Suprapubic skin (tissue), 4 donors: ENCODE measurements at places on chromosomes 13 and 19.
A peak's percentile ranks its signal among the peaks of the same experiment; 100 is the strongest.

- DNase-seq = peak; percentile 84
These were observed 108.6 kb upstream of the GJB6 start for GRCh38 chr13:20340759-20341171.

- peak; percentile 96 for DNase-seq
These were observed at the start of gene SH3GL1 for GRCh38 chr19:4400135-4400936. Gene SH3GL1, minus strand, starts transcription at chr19:4400547. Its CDS starts 179 bp downstream, at chr19:4400368.

GRCh38 chr13:97758317-97758716 is 195.2 kb upstream of the IPO5 start:
- DNase-seq = no peak

DNA sequence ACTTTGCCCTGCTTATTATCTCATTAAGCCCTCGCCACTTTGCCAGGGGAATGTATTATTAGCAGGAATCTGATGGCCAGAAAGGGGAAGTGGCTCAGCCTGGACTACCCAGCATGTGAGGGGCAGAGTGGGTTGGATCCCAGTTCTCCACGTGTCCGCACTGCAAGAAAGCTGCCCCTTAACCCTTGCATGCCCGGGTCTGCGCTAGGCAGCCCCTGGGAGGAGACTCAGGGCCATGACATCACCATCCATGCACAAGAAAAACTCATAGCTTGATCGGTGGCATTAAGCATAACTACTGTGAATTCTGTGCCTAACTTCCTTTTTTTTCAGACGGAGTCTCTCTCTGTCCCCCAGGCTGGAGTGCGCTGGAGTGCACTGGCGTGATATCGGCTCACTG is 8.9 kb downstream of the CACNG8 start:
- DNase-seq = no peak

DNA sequence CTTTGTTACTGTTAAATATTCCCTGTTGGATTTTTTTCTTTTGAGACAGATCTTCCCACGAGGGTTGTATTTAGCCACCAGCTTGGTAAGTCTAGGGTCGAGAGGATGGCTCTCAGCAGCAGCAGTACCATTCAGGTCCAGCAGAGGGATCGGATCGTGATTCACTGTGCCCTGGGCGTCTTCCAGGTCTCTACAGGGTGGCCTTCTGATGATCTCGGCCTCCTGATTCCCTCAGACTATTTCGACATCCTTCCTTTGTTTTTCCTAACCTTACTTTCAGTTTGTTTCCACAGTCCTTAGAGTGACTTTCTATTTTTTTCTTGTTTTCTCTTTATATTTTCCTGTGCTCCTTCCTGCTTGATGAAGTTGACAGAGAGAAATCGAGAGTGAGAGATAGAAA is 1436.9 kb downstream of the UQCRFS1 start:
- DNase-seq = no peak

GRCh38 chr19:4369888-4370260 is 26.5 kb downstream of the MPND start:
- DNase-seq = peak; percentile 70

DNA sequence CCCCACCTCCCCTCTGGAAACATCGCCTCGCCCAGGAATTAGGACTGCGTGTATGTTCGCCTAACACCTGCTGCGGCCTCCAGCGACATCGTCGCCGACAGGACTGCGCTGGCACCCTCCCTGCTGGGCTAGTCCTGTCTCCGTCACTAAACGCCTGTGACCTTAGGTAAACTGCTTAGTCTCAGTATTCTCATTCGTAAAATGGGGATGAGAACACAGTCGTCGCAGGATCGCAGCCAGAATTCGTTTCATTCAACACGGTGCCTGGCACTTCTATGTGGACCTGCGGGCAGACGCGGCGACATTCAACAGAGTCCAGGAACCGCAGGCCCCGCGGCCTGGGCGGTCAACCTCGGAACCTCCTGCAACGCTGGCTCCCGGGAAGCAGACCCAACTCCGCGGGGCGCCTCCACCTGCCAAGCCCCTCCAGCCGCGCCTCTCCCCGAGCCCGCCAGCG is 485 bp downstream of the CRYL1 start:
- DNase-seq = no peak

DNA sequence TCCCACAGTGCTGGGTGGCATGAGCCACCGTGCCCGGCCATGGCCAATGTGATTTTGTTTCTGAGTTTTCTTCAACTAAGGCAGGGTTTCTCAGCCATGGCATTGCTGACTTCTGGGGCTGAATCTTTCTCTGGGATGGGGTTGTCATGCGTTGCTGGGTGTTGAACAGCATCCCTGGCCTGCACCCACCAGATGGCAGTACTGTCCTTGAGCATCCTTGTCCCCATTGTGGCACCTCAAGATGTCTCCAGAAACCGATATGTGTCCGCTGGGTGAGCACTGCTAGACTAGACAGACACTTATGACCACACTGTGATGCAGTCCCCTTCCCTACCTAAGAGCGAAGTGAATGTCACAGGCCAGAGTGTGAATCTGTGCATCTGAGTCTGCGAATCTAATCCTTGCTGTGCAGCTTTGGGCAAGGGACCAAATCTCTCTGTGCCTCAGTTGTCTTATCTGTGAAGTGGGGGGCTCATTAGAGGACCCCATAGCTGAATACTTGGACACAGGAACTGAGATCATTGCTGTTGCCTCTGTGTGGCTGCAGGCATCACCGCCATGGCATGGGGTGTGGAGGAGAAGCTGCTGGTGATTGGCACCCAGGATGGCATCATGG is 50.3 kb upstream of the SIN3B start:
- no peak for DNase-seq

DNA sequence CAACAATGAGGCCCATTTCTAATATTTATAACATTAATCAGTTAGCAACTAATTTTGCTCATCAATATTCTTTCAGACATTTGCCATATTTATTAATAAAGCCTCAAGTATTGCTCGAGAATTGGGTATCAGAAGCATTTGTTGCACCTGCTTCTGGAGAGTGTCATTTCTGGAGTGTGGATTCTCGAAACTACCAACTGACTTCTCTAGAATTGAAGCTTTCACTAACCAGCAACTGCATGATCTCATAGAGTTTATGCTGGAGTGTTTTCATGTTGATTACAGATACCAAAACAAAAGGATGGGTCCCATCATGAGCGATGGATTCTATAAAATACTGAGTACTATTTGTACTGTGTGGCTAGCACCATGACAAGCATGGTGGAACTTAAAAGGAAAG is 121.0 kb upstream of the SLC7A1 start:
- no peak for DNase-seq

GRCh38 chr13:74891610-74892009 is 590.4 kb downstream of the TBC1D4 start:
- no peak for DNase-seq

GRCh38 chr13:33261387-33262061 is 24.0 kb downstream of the STARD13 start:
- DNase-seq = no peak

- DNase-seq = no peak
These were observed 471 bp downstream of the FUT1 start for GRCh38 chr19:48751845-48752495.

GRCh38 chr13:101572456-101572855 is 120.0 kb downstream of the ITGBL1 start:
- DNase-seq = no peak

DNA sequence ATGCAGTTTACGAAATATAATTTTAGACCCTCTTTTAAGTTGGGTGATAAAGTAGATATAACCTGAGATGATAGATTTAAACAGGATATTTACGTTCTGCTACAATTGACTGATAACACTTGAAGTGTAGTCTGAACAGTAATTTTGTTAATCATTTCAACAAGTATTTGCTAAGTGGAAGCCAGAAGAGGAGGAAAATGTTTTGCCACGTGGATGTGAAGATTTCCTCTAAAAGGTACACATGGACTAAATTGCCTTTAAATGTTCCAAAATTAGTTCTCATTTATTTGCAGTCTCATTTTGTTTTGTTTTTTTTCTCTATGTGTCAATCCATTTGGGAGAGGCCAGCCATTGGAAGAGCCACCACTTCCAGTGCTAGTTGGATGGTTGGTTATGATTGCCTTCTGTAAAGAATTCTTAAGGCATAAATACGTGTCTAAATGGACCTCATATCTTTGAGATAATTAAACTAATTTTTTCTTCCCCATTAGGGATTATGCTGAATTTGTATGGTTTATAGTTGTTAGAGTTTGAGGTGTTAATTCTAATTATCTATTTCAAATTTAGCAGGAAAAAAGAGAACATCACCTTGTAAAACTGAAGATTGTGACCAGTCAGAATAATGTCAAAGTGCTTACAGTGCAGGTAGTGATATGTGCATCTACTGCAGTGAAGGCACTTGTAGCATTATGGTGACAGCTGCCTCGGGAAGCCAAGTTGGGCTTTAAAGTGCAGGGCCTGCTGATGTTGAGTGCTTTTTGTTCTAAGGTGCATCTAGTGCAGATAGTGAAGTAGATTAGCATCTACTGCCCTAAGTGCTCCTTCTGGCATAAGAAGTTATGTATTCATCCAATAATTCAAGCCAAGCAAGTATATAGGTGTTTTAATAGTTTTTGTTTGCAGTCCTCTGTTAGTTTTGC is 2.8 kb downstream of the MIR17HG start:
- no peak for DNase-seq

DNA sequence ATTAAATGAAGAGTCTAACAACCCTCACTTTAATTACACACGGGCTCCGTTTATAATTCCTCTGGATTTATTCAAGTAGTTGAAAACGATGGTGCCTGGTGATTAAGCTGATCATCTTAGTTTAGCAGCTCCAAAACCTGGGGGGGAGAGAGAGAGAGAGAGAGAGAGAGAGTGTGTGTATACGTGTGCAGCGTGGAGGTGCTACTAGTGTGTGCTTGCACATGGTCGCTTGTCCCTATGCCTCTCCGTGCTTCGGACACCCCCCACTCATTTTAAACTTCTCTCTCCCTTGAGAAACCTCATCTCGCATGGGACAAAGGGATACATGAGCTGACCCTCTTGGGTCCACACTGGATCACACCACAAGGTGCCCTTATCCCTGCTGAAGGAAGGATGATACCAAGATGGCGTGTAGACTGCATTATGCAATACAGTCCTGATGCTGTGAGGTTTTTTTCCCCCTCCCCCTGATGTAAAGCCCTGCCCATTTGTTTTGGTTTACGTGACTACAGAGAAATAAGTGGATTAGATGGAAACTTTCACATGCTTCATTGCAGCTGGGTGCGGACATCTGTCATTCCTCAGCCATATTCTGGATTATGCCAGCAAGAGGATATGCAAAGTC is 320.8 kb downstream of the ZNF536 start:
- peak; percentile 29 for DNase-seq

DNA sequence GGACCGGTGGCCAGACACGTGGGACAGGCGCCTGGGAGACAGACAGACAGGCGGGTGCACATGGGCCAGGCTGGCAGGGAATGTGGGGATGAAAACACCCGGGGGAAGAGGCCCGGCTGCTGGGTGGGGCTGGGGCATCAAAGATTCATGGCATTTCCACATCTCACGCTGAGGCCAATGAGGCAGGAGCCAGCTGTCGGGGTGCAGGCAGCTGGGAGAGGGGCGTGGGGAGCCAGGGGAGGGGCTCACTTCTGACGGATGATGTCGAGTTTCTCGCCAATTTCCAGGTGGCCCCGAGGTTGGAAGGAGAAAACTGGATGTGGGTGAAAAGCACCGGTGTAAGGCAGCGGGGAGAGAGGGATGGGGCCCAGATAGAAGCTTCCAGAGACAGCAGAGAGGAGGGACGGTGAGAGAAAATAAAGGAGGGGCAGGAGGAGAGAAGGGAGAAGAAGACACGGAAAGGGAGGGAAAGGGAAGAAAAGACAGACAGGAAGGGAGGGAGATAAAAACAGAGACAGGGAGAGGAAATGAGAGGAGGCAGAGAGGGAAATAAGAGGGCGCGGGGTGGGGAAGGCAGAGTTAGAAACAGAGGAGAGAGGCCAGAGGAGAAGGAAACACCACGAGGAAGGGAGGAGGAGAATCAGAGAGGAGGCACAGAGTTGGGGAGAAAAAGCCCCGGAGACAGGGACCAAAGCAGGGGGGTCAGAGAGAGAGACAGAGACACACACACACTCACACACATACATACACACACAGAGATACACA is 8.0 kb upstream of the CCER2 start:
- DNase-seq = no peak

- no peak for DNase-seq
These were observed 4.7 kb upstream of the SLC5A5 start for GRCh38 chr19:17866964-17867486.

DNA sequence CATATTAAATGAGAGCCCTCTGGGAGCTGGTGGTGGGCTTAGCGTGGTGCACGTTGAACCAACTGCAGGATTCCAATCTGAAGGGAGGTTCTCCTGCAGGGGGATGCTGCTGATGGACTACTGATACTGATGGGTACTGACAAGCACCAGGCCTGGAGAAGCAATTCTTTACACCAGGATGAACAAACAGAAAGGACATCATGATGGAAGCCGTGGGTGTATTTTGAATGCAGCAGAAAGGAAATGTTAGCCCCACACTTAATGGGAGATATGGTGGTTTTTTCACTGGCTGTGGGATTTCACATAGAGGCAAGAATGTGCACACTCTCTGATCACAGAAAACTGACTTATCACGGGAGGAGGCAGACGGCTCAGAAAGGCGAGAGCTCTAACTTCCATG is 299.7 kb downstream of the TEX29 start:
- DNase-seq = no peak

- no peak for DNase-seq
These were observed 40.1 kb downstream of the LTBP4 start for GRCh38 chr19:40641281-40641680.

DNA sequence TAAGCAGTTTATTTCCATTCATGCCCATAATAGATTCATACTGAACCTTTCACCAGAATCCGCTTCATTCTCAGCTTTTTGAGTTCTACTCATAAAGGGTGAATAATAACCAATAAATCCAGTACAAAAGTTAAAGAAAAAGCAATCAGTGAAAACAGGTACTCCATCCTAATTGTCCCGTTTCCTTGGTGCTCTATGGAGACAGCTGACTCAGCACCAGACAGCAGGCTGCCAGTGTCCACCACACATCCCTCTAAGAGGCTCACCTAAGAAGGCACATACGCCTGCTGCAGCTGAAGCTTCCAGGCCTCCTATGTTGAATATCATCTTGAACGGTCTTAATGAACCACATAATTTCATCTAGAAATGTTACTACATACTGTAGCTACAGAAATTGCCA is 27.3 kb downstream of the MYO16 start:
- no peak for DNase-seq

DNA sequence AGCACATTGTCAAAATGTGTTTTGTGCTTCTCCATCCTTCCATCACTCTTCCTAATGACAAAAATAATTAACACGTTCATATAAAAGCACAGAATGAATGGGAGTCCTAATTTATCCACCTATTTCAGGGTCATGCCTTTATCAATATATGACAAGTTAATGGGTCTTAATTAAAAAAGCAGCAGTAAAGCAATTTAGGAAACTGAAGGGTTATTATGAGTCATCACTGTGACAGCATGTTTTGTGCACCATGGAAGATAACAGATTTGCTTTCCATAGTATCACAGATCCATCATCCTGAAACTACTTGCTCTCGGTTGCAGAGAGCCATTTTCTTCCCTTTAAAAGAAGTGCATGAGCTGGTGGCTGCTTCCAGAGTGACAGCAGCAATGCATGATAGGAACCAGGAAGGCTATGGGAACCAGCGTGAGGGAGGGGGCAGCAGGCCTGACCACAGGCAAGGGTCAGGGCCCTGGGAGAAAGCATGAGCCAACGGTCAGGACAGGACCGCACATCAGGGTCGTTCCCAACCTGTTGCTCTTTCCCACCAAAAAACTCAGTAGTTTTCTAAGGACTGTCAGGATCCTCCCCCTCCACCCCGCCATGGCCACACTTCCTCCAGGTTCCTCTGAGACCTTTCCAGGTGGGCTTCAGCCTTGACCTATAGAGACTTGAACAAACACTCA is 784.1 kb downstream of the UQCRFS1 start:
- no peak for DNase-seq

GRCh38 chr19:38172001-38172400 is 52.0 kb downstream of the DPF1 start:
- DNase-seq = no peak

GRCh38 chr13:27016875-27017274 is 154.7 kb downstream of the USP12 start:
- DNase-seq = no peak
